ENCODE measurements at places on chromosomes 3 and 15.

DNA sequence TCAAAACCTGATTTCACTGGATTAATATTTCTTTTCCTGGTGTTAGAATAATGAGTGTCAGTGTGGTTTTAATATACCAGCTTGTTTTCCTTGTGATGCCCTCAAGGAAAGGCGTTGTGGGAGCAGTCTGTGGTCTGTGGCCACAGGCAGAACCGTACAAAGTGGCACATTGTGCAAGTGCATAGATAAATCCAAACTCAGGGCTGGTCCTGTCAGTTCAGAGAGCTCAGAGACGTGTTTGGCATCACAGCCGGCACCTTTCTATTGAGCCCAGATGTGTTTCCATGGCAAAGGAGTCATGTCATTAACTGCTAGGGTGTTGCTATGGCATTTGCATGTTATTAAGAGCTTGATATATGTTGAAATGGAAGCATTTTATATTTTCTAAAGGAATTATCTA lies 289.9 kb upstream of the RASGRP1 start:
- no peak for DNase-seq

GRCh38 chr15:82571722-82572222 lies 31.5 kb upstream of the RPS17 start:
- DNase-seq, result peak; percentile 80

DNA sequence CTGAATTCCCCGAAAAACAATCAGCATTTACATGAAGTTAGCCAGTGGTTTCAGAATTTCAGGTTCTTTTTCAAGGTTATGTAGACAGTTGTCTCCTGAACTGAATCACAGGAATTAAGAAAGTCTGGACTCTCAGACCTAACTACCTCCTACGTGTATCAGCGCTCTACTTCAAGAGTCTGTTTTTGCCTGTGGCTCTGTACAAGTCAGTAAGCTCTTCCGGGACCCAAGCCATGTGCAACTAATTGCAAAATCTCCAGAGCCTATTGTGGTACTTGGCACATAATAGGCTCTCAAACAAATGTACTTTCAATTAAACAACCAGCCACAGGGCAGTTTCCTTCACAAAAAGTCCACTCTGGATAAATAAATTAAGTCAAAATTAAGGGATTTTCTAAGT lies 414.2 kb downstream of the PDCD6IP start:
- DNase-seq, result no peak

GRCh38 chr3:8938021-8938420 lies 25.3 kb downstream of the RAD18 start:
- DNase-seq, result no peak

- no peak for DNase-seq
Measured at GRCh38 chr3:119831022-119831421, 49.1 kb downstream of the NR1I2 start.

DNA sequence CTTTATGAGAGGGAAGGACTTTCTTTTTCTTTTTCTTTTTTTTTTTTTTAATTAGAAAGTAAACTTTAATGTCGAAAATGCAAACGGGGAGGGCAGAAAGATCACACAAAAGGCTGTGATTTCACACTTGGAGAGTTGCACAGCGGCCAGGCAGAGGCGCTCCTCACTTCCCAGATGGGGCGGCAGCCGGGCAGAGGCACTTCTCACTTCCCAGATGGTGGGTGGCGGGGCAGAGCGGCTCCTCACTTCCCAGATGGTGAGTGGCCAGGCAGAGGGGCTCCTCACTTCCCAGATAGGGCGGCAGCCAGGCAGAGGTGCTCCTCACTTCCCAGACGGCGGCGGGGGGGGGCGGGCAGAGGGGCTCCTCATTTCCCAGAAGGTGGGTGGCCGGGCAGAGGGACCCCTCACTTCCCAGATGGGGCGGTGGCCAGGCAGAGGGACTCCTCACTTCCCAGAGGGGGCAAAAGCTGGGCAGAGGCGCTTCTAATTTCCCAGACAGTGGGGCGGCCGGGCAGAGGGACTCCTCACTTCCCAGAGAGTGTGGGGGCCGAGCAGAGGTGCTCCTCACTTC lies 88.6 kb downstream of the ATP2B2 start:
- peak; percentile 53 for DNase-seq

DNA sequence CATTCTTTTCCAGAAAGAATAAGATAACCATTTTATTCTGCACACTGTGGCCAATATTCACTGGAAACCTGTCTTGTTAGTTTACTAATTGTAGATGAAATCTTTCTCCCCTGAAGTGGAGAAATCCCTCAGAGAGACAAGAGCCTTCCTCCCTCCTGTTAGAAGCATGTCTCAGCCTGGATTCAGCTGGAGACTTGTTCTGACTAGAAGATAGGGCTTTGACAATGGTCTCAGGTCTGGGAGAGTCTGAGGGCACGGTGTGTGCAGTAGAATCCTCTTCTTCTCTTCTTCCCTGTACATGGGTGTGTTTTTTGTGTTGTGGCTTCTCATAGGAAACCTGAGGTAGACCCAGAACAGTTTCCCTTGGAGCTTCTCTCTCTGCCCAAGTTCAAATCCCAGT lies 19.9 kb downstream of the CCK start:
- no peak for DNase-seq
